ENCODE measurements at places on chromosomes 6 and 20.

DNA sequence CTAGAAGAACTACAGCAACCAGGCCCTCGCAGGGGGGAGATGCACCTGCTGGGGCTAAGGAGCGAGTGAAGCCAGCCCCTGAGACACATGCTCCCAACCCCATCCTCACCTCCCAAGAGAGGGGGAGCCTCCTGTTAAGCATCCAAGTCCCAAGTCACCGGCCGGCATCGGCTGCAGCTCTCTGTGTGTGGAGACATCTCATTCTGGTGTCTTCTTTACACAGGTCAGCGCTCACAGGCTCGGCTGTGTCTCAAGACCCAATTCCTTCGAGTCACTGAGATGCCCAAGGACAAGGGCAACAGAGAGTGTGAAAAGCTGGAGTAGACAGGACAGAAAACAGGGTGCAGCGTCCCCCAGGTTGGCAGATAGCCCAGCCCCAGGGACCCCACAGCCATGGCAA, 21.1 kb upstream of the MRGBP start:
- DNase-seq: no peak

DNA sequence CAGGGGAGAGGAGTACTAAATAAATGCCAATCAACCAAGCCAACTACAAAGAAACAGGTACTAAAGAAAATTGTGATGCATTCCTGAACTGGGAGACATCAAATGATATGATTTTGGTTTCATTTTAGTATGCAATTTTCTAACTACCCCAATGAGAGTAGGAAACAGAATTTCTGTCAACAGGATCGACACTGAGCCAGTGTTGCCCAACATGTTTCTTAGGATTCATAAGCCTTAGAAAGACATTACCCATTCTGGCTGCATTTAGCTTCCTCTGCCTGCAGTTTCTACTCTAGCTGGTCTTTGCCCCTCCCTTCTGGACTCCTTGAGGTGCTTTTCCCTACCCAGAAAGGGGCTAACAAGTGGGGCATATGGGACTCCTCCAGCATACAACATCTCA, 49.8 kb downstream of the KCTD20 start:
- no peak for DNase-seq

- no peak for DNase-seq
Measured at GRCh38 chr6:170022827-170023619, 267.9 kb downstream of the DLL1 start.

GRCh38 chr20:62685781-62686555, 22.7 kb upstream of the NTSR1 start:
- peak; percentile 51 for DNase-seq

DNA sequence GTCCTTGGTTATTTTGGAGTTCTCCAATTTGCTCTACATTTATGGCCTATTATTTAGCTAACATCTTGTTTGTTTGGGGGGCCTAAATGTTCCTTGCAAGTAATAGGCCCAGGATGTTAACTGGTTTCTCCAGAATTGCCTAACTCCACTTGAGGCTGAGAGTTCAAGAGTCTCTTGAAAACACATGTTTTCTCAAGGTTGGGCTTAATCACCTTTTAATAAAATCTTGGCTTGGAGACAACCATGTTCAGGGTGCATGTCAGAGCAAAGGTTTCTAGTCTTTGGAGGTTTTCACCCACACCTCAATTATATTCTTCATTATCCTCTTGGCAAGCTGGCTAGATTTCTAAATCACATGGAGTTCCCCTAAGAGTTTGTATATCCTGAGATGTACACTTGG, 54.2 kb downstream of the KLHL31 start:
- no peak for DNase-seq

DNA sequence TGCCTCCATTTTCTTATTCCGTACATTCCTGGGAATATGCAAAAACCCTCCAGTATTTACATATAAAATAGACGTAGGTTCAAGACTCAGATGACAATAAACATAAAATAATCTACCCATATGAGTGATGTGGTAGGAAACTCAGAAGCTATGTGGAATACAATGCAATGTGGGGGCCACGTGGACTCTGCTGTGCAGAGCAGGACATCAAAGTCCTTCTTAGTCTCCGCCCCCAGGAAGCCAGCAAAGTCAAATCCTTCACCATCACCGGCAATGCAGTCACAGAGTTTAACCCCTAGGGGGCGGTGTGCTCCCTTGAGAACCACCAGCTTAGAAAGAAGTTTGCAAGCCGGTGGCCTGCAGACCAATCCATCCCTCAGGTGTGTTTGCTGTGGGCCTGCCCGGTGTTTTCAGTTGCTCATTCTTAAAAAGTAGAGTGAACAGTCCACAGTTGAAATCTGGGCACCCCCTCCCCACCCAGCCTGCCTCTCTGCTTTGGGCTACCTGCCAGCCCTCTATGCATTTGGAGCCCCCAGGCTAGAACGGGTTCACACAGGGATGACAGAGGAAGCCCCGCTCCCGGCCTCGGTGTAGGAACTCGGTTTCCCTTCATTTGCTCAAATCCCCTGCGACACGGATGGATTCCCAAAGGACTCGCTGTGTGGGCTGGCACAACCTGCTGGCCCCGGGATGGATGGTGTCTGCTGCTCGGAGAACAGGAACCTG, 59.9 kb downstream of the SULF2 start:
- DNase-seq: peak; percentile 85

DNA sequence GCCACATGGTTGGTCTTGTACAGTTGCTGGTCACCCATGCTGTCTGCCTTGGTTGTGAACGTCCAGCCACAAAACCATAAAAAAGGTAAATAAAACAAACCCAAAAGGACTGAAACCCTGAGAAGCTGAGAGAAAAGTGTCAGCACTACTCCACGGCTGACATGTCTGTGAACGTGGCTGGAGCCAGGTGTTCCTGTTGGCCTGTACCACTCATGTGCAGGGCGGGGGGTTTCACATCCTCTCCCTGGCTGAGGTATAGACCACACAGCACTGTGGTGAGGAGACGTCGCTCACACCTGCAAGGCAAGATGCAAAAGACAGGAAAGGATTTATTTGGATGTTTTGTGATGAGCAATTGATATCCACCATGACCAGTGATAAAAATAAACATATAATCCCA, 51.9 kb upstream of the MRPS10 start:
- DNase-seq: peak; percentile 49

GRCh38 chr6:169170583-169170955, 83.1 kb downstream of the THBS2 start:
- no peak for DNase-seq

GRCh38 chr6:89452281-89452680, 19.3 kb downstream of the ANKRD6 start:
- DNase-seq: no peak

All from CD4-positive, alpha-beta T cell treated with Interleukin-4 for 1 hour (primary cell).